ENCODE measurements at places on chromosomes 2 and 18. TPM values are rescaled to one million over a fixed set of nuclear protein-coding genes. Genes with fewer than 3 reads are reported as not detected.

DNA sequence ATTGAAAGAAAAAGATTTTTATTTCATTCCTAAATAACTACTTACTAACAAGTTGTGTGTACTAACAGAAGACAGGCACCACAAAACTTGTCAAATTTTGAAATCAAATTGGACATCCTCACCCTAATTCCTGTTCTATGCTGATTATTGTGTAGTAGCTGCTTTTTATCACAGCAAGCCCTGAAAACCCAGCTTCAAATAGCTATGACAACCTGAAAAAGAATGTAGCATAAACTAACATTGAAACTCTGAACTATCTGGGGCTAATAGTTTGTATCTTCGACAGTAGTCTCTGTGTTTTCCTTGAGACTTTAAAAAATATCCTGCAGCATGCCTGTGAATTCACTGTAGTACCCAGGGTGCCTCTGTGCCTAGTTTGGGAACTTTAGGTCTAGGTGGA lies 122.6 kb downstream of the WDPCP start:
- no peak for DNase-seq

Gene RPRM
- 4.7 TPM for polyA plus RNA-seq

DNA sequence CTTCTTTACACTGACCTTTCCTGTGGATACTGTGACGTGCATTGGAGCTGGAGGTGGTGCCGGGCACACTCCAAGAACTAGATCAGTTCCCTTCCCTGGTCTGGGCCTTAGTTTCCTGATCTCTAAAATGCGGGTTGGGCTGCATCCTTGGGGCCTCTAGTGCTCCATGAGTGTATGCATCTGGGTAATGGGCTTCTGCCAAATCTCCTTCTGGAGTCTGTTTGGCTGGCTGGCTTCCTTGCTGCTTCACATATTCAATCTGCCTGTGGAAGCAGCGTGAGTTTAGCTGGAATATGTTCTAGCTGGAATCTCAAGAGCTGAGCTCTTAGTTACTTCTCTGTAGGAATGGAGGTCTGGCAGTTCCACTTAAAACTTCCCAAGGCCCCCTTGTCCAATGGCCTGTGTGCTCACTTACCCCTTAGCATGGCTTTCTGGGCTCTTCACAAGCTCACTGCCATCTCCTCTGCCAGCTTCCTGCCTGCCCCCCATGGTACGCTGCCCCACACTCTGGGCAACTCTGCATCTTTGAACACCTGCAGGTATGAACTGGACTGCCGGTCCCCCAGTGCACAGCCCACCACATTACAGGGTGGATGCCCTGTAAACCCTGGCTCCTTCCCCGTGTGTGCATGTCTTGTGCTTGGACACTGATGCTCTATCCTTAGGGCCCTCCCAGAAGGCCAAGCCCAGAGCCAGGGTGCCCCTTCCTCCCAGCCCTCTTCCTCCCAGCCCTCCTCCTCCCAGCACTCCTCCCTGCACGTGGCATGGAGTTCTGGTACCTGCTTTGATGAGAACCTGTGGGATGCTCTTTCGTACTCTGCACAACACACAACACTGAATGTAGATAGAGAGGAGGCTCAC lies 103.6 kb upstream of the SMAD2 start:
- DNase-seq: no peak

Gene NEU4
- polyA plus RNA-seq: 1.9 TPM

DNA sequence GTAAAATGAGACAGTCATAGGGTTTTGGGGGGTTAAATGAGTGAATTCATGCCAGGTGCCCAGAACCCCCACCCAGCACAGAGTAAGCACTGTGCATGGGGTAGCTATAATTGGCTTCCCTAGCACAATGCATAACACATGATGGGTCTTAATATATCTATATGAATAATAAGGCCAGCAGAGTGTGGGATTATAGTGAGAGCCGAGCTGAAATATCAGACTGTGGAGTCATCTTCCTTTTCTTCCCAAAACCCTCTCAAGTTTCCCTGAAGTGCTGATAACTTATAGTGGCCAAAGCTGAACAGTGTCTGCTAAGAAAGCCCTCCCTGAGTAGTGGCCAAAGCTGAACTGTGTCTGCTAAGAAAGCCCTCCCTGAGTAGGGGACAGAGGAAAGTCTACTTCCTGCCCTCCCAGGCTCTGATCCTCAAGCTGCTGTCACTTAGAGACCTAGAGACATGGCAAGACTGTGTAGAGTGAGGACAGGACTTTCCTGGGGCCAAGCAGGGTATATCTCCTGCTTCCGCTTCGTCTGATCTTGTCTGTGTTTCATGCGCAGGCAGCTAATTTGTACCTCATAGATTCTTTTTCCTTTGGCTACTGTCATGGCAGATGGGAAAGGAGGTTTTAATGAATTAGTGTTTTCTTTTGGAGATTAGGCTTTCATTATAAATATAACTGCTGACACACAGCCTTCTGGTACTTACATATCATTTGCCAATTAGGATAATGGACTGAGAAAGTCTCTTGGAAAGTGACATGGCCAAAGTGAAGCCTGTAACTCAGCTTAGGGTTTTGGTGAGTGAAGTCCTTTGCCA lies 94.9 kb downstream of the FHOD3 start:
- DNase-seq: no peak

Gene SP140
- 0.54 TPM for polyA plus RNA-seq

- no peak for DNase-seq
Measured at GRCh38 chr18:71045331-71046065, 756.7 kb downstream of the SOCS6 start.

Data from renal pelvis (tissue), 12 donors.